HCEC 1CT (cell line): ENCODE measurements at places on chromosomes 4 and X.
A peak's percentile ranks its signal among the peaks of the same experiment; 100 is the strongest.

GRCh38 chr4:153259661-153260060 lies 55.4 kb downstream of the TRIM2 start:
- no peak for DNase-seq

DNA sequence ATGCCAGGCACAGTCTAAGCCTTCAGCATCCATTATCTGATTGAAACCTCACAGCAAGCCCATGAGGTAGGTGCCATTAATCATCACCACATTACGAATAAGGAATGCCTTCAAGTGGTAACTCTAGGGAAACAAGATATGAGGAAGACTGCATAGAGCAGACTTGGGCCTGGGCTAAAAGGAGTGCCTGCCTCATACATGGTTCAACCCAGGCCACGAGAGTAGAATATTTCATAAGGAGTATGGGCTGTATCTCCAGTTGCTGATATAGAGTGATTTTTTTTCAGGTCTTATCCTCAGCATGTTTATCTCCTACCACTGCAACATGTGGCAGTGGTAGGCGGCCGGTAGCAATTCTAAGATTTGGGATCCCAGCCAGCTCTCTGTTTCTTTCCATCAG lies 51.7 kb downstream of the ATP11C start:
- peak; percentile 55 for DNase-seq

DNA sequence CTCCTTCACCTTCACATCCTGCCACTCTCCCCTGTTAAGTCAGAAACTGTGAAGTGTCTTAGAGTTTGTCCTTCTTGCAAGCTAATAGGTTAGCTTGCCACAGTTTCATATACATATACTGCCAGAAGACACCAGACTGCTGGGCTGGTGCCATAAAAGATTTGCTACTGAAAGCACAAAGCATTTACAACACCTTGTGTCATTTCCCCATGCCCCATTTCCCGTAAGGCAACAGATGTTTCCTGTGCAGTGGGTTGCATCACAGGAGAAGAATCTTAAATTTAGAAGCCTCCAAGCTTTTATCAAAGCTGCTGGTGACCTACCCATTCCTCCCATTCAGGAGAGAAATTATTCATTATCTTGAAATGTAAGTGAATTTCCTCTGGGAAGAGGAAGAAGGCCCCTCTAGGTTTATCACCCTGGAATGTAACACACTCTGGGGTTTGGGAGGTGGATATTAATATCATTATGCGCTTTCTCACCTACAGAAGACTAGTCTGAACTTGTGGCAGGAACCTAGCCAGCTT lies 34.5 kb upstream of the RAB33B start:
- DNase-seq: peak; percentile 54

DNA sequence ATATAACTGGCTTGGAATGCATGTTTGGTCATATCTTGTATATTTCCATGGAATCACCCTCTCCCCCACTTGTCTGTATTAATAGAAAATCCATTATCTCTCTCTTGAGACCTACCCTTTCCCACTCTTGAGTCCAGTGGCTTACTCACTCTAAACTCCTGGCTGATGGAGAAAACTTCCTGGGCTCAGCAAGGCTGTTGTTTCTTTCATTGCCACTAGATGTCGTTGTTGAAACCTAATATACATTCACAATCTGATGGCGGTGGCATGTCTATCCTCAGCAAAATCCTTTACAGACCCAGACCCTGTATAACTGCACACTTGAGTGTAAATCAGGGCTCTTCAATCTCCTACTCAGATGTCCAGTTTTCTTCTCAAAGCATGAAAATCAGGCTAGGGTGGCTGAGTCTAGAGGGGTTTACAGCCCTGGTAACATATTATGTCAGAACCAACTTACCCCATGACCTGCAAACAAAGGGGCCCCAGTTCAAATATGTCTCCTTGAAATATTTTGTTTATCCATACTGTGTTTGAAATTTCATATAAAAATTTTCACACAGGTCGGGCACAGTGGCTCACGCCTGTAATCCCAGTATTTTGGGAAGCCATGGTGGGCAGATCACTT lies 70.0 kb upstream of the FAM241A start:
- DNase-seq: peak; percentile 58

GRCh38 chr4:7519638-7520376 lies 85.1 kb upstream of the PSAPL1 start:
- no peak for DNase-seq

DNA sequence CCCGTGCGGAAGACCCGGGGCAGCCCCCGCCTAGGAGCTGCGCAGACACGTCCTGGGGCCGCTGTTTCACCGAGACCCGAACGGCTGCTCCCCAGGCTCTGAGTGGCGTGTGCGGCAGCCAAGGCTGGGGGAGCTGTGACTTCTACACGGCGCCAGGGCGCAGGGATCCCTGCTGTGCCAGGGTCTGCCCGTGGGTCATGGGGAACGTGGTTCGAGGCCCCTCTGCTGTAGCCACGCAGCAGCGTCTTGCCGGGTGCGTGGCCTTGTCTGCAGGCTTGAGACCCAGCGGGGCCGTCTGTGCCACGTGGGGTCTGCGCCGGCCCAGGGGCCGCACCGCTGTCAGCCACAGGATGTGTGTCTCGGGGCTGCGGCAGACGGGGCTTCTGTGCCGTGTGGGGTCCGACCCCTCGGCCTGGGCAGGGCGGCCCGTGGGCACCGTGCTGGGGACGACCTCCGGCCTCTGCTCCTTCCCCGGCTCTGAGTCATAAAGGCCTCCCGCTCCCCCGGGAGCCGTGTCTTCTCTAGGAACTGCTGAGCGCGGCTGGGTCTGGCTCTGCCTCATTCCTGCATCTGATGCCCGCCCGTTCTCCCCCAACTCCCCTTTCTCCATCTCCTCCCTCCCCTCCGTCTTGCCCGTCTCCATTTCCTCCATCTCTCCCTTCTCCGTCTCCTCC lies 12.7 kb upstream of the GTPBP6 start:
- DNase-seq: peak; percentile 25

- DNase-seq: no peak
Observed at GRCh38 chr4:46389301-46389775, 590 bp downstream of the GABRA2 start.

GRCh38 chrX:50430917-50431575 lies 39.6 kb downstream of the DGKK start:
- no peak for DNase-seq

DNA sequence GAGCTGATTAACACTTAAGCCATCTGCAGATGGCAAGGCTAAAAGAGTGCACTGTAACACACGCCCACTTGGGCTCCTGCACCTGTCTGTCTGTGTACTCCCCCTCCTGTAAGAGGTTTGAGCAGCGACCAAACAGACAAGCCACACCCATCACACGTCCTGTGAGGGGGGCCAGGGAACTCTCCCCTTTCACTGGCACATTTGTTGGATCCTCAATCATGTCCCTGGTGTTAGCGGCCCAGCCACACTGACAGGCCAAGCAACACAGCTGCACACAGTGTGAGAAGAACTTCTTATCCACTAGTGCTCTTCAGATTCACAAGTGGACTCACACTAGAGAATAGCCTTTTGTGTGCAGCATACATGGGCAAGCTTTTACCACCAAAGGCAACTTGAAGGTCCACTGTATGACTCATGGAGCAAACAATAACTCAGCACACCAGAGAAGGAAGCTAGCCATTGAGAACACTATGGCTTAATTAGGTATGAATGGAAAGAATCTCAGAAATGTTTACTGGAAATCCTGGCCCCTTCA lies 29.1 kb upstream of the UTP14A start:
- peak; percentile 31 for DNase-seq

DNA sequence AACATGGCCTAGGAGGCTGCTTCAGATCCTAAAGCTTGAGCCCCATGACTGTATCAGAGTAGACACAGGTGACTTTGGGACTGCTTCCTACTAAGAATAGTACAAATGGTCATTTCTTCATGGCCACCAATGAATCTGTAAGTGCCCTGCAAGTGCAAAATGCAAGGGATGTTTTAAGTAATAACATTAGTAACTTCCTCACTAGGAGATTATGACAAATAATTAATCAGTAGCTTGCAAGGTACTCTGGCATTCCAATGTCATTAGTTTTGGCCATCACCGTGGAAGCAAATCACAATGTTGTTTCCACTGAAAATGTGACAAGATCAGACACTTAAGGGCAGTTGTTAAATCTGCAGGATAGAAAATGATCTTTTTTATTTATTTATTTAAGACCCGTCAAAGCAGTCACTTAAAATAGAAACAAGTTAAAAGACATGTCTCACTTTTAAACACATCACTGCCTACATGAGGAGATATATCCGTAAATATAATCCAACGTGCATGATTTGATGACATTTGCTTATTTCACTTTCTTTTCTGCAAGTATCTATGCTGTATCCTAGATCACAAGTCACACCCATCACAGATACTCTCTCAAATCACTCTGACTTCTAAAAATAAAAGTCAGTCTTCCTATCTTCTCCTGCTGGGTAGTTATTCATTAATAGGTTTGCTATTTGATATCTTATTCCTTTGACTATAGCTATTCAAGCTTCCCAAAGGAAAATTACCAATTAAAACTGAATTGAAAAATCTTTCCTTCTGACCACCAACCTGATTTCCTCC lies 400.6 kb downstream of the IL15 start:
- DNase-seq: peak; percentile 59

GRCh38 chr4:156619154-156619934 lies 352.3 kb downstream of the PDGFC start:
- no peak for DNase-seq

DNA sequence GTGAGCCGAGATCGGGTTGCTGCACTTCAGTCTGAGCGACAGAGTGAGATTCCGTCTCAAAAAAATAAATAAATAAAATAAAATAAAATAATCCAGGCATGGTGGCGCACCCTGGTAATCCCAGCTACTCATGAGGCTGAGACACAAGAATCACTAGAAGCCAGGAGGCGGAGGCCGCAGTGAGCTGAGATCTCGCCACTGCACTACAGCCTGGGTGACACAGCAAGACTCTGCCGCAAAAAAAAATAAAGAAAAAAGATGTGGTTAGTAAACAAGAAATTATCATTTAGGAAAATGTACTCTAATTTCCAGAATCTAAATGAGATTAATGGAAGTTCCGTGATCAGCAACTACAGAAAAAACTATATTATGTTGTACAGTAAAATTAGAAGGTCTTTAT lies 14.5 kb upstream of the LRBA start:
- no peak for DNase-seq

- no peak for DNase-seq
Observed at GRCh38 chrX:36035550-36035949, 116.0 kb downstream of the CFAP47 start.

DNA sequence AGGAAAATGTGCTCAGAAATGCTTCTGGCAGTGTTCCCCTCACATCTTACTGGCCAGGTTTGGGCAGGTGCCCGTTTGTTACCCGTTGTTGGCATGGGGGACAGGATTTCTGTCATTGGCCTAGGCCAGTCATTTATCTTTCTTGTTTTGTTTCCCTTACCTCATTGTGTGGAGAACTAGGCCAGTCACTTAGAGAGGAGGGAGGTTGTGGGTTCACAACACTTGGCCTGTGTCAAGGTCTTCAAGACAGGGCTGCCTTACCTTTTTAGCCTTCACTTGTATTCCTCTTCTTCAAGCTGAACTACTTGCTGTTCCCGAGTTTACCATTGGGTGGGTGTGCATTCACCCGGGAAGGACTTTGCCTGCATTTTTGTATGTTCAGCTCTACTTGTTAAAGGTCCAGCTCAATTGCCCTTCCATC lies 17.7 kb downstream of the SNX25 start:
- no peak for DNase-seq

DNA sequence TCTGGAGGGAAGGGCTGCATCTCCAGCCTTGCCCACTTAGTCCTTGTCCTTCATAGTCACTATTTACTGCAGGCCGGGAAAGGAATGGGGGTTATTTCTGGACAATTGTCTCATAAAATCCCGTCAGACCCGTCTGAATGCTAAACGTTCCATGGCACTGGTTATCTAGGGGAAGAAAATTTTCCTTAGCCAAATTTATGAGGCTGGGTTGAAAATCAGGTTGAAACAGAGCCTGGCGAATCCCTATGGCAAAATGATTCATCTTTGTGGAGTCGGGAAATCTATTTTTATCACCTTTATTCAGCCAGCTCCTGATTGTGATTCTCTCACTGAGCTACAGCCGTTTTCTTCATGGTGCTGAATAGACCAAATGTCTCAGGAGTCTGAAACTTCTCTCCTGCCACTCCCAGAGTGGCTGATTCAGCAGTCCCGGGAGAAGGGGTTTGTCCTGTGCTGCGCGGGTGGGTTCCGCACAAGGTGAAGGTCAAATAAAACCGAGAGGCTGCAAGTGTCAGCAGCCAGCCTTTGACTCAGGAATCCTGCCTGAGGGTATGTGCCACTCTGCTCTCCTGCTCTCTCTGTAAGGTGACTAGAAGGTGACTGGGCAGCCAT lies 1.0 kb downstream of the LIMCH1 start:
- DNase-seq: no peak

DNA sequence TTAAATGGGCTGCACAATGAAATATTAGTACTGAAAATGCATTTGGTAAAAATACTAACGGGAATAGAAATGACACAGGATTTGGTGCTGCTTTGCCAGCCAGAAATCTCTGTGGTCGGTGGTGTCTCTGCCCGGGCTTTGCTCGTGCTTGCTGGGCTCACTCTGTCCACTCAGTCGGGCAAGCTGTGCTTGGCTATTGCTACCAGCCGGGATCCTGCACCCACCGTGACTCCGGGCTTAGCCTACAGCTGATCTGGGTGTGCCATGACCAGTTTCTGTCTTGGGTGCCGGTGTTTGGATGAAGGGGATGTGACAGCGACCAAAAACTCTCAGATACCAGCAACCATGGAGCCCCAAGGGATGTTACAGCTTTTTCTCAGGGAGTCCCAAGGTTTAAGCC lies 487.7 kb downstream of the TECRL start:
- DNase-seq: no peak

DNA sequence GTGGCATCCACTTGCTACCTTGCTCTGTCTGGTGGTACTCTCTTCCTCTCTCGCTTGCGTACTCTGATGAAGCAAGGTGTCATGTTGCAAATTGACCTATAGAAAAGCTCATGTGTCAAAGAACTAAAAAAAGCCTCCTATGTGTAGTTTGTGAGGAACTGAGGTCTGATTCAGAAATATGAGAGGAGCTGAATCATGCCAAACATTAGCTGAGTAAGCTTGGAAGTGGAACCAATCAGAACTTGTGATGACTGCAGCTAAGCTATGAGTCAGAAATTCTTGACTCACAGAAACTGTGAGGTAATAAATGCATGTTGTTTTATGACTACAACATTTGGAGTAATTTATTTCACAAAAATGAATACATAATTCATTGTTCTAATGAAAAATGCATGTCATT lies 2138.8 kb downstream of the PCDH7 start:
- peak; percentile 0 for DNase-seq

GRCh38 chr4:86036736-86037135 lies 323.1 kb downstream of the MAPK10 start:
- DNase-seq: peak; percentile 67

GRCh38 chrX:147602176-147602696 lies 309.5 kb upstream of the FMR1 start:
- DNase-seq: no peak

DNA sequence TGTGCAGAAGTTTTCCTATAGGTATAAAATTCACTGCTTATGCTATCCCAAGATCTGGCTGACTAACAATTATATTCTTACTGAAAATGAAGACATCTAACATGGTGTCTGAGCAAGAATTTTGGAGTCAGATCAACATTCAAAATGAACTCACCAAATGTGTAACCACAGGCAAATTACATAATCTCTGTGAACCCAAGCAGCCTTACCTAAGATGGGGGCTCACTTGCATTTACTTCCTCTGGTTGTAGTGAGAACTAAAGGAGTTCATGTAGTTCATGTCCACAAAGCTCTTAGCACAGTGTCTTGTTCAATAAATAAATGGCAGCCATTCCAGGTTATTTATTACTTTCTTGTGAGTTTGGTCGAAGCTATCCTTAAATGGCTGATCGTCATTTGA lies 163.9 kb upstream of the LCORL start:
- DNase-seq: no peak
